ENCODE measurements at places on chromosomes 5 and 9.

- no peak for DNase-seq
Observed at GRCh38 chr9:136551401-136552116, 5.7 kb upstream of the NOTCH1 start.

GRCh38 chr5:172897481-172898217 lies 61.6 kb upstream of the RPL26L1 start:
- no peak for DNase-seq

GRCh38 chr5:594226-594860 lies 17.8 kb upstream of the CEP72 start:
- no peak for DNase-seq

GRCh38 chr9:37929441-37929895 lies 25.5 kb upstream of the SLC25A51 start:
- no peak for DNase-seq

DNA sequence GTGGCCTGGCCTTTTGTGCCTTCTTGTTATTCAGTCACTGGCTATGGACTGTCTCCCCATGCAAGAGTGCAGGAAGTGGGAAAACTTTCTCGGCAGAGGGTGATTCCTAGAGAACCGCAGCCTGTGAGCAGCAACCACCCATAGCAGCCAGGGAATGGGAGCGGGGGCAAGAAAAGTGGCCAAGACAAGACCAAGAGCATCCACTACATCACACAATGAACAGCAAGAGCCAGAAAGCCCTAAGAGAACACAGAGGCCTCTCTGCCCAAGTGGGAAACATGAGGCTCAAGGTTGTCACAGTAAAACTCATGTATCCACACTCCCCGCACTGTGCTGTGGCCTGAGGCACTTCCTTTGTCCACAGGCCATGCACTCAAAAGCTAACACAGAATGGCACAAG lies 129.1 kb upstream of the FSTL4 start:
- no peak for DNase-seq

- DNase-seq, result no peak
Observed at GRCh38 chr9:87494970-87495471, 2.6 kb upstream of the DAPK1 start.

DNA sequence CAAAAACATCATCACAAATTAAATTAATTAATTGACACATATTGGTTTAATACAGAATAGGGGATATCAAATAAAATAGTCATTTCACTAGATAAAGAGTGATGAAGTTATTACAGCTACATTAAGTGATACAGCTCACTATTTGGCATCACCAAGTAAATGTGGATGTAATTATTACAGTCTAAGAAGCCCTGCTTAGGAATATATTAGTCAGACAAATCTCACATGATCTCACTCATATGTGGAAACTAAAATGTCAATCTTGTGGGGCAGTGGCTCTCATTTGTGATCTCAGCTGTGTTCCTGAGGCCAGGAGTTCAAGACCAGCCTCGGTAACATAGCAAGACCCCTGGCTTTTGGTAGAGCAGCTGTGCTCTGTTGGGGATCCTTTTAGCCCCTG lies 233.4 kb upstream of the RGMB start:
- no peak for DNase-seq

DNA sequence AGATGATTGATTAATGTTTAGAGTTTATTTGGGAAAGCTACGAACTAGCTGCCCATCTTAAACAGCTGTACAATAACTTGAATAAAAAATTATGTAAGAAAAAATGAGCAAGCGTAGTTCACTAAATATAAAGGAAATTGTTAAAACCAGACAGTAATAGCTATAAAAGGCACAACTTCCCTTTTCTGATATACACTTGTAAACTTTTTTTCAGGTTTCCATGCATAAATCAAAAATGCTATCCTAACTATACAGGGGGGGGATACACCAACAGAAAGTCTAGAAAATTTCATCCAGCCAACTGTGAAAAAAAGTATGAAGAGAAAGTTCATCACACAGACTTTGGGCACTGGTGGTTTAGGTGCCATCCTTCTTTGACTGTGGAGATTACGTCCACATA lies 122.3 kb downstream of the NR3C1 start:
- DNase-seq, result no peak

DNA sequence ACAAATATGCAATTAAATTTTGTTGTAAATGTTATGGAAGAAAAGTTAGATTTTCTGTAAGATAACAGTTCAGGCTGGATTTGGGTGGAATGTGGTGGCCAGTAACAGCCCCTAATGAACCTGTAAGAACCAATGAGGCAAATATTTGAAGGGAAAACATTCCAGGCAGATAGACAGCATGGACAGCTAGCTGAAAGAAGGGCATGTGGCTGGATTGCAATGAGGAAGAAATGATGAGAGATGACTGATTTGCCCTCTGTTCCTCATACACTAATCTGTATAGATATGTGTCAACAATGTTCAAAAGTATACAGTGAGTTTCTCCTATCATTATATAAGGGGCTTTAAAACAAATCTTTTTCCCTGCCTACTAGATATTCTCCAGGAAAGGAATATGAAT lies 58.8 kb downstream of the MAN2A1 start:
- no peak for DNase-seq

DNA sequence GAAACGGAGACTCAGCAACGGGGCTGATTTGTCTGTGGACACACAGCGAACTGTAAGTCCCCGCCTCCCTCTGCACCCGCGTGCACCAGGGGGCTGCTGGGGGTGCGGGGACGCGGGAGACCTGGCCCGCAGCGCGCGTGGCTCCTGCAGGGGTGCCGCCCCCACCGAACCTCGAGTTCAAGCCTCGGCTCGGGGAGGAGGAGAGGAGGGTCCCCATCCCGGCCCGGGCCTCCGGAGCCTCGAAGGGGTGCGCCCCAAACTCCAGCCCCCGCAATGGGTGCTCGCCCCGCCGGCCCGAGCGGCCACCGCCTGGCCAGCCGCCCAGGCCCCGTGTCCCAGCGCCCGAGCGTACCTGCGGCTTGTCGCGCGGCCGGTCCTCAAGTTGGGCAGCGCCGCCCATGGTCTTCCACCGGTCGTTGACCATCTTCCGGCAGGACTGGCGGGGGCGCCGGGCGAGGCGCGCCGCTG lies 829 bp downstream of the FIBCD1 start:
- no peak for DNase-seq

GRCh38 chr5:448766-449090 lies 5.8 kb downstream of the EXOC3 start:
- no peak for DNase-seq

GRCh38 chr5:171355302-171355724 lies 32.3 kb upstream of the NPM1 start:
- no peak for DNase-seq

- DNase-seq, result no peak
Observed at GRCh38 chr9:119349351-119349825, 19.8 kb downstream of the BRINP1 start.

DNA sequence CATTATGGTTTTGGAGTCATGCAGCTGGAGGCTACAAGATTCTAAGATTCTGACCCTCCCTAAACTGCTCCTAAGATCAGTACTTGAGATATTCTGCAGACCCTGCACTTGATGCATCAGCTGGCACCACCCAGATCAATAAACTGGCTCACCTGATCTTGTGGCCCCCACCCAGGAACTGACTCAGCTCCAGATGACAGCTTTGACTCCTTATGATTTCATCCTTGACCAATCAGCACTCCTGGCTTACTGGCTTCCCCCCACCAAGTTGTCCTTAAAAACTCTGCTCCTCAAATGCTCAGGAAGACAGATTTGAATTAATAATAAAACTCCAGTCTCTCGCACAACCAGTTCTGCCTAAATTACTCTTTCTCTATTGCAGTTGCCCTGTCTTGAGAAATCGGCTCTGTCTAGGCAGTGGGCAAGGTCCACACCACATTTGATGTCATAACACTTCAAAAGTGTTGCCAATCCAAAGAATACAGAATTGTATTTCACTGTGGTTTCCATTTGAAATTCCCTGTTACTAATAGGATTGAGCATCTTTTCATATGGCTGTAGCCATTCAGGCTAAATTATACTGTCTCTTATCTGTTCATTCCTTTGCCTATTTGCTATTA lies 14.8 kb upstream of the SLC30A5 start:
- DNase-seq, result no peak

GRCh38 chr9:37880916-37881479 lies 22.9 kb downstream of the SLC25A51 start:
- DNase-seq, result no peak

DNA sequence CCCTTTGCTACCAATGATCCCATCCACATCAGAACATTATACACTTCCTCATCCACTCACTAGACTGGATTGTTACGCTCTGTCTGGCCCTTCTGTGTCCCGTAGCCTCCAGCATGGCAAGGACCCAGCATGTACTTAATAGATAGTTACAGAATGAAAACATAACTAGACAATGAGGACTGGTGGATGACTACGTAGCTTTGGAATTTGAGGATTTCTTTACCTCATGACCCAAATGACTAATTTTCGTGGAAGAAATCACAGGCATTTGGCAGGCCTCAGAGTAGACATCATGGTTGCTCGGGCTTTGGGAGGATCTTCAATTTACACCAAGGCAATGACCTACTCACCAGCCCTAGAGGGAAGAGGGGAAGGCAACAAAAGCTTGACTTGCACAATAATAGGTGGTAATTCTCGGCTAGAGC lies 299.8 kb downstream of the TLE1 start:
- DNase-seq, result no peak

DNA sequence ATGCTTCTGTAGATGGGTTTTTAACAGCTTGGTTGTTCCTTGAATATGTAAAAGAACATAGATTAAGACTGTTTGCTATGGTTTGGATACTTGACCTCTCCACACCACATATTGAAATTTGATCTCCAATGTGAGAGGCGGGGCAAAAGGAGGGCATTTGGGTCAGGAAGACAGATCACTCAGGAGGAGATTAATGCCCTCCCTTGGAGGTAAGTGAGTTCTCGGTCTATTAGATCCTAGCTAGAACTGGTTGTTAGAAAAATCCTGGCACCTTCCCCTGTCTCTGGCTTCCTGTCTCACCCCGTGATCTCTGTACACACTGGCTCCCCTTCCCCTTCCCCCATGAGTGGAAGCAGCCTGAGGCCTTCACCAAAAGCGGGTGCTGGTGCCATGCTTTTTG lies 281.1 kb upstream of the ANKRD55 start:
- no peak for DNase-seq

DNA sequence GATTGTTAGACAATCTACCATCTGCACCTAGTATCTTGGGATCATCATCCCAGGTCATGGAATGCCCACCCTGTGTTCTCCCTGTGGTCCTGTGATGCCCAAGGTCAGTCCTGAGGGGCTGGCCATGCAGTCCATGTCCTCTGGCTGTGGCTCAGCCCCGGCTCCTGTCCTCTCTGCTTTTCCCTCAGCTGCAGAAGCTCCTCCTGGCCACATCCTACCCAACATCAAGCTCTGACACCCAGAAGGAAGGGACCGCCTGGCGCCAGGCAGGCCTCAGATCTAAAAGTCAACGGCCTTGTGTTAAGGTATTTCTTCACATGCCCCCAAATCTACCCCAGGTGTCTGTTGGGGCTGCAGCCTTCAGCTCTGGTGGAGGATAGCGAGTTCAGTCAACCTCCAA lies 100.5 kb downstream of the PPARGC1B start:
- no peak for DNase-seq

GRCh38 chr5:105274079-105274478 lies 1711.5 kb upstream of the NUDT12 start:
- DNase-seq, result no peak

DNA sequence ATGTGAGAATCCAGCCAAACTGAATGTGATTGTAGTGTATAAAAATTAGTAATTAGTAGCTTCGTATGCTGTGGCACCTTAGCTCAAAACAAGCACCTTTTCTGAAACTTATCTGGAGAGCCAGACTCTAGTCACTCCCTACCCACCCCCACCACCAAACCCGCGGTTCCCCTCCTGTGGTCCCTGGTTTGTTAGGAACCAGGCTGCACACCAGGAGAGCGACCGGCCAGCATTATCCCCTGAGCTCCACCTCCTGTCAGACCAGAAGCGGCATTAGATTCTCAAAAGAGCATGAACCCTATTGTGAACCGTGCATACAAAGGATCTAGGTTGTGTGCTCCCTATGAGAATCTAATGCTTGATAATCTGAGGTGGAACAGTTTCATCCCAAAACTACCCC lies 498.6 kb downstream of the CHSY3 start:
- DNase-seq, result no peak

- no peak for DNase-seq
Observed at GRCh38 chr5:78050888-78051287, 243.6 kb downstream of the AP3B1 start.

DNA sequence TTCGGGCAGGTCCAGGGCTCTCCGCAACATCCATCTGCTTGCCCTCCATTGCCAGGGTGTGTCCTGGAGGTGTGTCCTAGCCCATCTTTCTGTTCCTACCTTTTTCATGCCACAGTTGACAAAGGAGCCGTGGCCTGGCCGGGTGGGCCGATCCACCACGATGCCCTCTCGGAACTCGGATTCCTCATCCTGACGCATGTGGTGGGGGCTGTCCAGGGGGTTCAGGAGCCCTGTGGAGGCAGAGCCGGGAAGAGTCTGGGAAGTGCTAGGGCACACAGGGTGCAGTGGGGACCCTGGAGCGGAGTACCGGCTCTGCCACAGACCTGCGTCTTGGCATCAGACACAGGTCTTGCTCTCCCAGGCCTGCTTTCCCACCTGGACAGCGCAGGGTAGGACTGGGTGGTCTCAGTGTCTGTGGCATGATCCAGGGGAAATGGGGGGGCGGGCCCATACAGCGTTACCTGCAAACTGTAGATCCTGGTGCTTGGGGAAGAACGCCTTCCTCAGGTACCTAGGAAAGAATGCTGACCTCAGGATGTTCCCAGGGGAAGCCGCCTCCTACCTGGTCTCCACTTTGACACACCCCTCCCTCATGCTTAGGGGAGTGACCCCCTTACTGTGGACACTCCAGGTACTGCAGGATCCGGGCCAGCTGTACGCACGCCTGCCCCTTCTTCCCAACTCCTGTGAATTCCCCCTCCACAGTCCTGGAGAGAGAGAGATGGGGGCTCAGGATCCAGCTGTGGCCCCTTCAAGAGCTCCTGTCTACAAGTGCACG lies 3.5 kb downstream of the SPOUT1 start:
- no peak for DNase-seq

DNA sequence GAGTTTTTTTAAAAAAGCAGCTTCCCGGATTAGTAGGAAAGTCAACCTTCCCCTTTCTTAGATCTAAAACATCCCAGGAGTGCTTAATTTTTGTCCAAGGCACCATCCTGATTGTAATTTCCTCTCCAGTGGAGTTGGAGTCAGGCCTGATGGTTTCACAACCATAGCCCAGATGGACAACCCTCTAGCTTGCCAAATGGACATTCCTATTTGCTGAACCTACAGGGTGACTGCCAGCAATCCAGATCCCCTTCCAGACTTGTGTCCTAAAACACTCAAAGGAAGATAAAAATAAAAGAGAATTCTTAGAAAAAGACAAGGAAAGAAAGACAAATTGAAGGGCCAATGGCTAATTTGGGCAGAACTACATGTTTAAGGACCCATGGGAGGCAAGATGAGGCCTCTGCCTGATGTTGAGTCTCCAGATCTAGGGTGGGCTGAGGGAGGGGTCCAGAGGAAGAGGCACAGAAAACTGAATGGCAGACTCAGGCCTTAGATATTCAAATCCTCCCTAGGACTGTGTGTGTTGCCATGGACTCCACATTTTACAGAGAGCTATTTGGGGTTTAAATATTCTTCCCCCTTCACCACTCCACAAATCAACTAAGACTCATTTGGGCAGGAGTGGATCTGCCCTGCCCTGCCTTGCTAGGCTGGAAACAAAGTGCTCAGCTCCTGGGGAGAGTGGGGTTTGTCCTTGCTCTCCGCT lies 38.5 kb upstream of the SLC44A1 start:
- DNase-seq, result no peak

Measured in CD8-positive, alpha-beta memory T cell (primary cell).